CD4-positive, CD25-positive, alpha-beta regulatory T cell (primary cell): ENCODE measurements at places on chromosomes 12 and 14.

GRCh38 chr12:93622485-93622884 lies 50.0 kb downstream of the SOCS2 start:
- DNase-seq, result no peak

DNA sequence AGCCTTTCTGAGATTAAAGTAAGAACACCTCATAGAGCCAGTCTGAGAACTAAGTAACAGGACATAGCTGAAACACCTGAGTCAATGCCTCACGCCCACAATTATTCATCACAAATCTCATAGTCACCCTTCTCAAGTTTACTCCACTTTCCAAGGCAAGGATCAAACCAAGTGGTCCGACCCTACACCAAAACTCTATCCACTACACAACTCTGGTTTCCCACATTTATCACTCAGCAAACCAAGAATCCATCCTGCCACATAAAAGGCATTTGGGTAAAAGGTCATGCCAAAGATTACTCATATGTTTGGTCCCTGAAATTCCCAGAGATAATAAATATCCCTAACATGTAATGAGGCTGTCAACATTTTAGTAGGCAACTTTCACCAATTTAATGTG lies 144.1 kb downstream of the RPAP3 start:
- no peak for DNase-seq

DNA sequence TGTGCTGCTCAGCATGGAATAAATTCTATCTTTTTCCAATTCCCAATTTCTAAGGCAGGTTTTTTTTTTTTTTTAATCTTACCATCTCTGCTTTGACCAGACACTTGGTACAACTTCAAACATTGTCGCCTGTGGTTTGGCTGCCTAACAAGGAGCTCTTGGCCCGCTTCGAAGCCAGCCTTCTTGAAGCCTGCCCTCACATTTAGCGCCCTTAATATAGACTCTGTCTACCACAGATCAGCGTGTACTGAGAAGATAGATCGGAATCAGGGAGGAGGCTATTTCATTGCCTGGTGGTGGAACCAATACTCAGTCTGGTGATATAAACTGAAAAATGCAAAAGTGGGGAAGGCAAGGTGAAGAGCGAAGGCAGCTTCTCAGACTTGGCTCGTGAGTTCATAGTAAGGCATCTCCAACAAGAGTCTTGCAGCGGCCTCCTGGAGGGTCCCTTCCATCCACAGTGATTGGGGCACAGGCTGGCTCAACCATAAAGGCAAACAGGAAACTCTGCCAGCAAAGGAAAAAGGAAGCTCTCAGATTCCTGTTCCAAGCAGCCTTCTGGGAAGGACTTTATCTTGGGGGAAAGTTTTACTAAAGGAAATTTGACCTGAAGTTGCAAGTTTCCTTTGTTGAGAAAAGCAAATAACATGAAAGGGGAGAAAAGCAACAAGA lies 103.2 kb upstream of the BCL2L14 start:
- DNase-seq, result no peak

DNA sequence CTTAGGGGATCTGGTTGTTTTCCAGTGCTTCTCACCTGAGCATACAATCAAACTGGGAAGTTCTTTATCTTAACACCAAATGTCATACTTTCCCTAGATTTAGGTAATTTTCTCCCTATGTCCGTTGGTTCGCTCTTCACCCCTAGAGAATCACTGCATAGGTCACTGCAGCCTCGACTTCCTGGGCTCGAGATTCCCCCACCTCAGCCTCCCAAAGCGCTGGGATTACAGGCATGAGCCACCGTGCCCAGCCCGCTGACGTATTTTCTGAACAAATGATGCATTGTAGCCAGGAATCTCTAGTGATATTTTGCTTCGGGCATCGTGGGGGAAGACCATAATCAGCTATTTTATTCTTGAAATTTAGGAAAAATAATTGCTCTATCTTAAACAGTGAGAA lies 1.1 kb upstream of the RPL41 start:
- no peak for DNase-seq

GRCh38 chr14:105029402-105029801 lies 8.5 kb upstream of the CDCA4 start:
- no peak for DNase-seq

DNA sequence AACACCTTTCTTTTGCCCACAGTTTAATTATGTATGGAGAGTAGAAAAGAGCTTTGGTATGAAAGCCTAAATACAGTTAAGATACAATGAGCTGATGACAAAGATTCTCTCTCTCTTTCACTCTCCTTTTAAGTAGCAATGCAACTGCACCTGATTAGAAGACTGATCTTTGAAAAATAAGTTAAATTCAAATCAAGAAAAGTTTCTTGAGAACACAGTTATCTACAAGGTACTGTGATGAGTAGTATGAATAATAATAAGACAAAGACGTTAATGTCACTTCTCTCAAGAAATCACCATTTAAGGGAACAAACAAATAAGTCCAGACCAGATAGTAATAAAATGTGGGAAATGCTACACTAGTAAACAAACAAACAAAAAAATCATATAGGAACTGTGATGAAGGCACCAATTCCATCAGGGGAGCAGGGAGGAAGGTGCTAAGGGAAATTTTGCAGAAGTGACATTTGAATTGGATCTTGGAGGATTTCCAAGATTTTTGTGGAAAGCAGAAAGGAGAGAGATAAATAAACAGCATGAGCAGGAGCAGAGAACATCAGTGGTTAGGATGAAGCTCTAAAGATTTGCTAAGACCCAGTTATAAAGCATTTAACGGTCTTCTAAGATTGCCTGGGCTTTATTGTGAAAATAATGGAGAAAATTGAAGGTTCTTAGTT lies 65.2 kb upstream of the STK38L start:
- no peak for DNase-seq

DNA sequence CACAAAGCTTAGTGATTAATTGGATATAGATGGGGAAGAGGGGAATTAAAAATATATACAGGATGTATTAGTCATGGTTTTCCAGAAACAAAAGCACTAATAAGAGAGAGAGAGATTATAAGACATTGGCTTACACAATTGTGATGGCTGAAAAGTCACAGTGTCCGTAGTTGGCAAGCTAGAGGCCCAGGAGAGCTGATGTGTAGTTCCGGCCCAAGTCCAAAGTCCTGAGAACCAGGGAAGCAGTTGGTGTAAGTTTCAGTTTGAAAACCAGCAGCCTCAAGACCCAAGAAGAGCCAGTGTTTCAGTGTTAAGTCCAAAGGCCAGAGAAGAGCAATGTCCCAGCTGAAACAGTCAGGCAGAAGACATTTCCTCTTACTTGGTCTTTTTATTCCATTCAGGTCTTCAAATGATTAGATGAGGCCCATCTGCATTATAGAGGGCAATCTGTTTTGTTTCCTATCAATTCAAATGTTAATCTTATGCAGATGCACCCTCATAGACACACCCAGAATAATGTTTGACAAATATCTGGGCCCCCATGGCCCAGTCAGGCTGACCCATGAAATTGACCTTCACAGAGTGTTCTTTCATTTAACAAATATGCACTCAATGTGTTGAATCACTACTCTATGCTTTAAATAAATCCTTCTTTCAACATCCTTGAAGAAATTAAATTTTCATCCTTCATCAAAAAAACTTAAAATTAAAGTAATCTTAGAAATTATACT lies 67.2 kb upstream of the DIO2 start:
- DNase-seq, result no peak

DNA sequence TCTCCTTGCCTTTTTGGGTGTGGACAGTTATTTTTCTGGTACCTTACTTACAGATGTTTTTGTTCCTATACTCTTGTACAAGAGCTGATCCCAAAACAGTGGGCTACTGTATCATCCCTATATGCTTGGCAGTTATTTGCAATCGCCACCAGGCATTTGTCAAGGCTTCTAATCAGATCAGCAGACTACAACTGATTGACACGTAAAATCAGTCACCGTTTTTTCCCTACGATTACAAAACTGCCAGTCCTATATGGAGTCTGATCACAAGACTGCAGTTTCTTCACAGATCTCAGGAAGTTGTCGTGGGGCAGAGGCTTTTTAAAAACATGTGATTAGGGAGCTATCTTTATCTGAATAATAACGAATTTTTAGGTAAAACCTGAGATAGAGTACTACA lies 1.3 kb downstream of the LYSET start:
- no peak for DNase-seq

DNA sequence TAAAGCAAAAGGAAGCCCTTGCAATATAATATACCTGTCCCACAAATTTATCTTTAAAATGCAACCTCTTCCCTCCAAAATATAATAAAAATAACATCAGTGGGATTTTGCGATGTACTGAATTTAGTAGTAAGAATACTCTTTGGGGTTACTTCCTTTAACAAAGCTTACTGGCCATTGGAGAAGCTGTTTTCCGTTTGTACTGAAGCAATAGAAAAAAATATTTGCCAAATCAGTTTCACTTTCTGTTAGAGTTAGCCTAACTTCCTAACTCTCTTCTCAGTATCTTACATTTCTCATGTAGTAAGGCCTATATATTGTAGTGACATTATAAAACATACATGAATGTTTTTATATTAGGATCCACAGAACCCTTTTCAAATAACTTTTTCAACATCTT lies 3.7 kb downstream of the MAX start:
- DNase-seq, result no peak

DNA sequence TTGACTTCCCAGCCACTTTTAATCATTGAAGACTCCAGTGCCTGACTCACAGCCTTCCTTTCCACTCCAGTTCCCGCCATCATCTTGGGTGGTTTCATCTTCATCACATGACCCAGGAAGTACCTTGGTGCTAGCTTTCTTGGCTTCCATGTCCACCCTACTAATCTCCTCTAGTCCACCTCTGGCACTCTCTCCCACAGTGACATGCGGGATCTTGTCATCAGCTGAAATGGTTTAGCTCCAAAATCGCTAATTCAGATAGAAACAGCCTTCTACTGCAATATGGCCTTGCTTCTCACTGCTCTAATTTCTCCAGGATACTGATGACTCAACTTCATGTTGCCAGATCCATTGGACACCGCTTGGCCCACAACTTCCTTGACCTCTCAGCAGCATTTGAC lies 24.5 kb downstream of the WDR20 start:
- no peak for DNase-seq

- DNase-seq, result no peak
These were observed 40.9 kb downstream of the PTGER2 start for GRCh38 chr14:52355016-52355431.

GRCh38 chr12:46174919-46175318 lies 93.9 kb downstream of the SLC38A1 start:
- DNase-seq, result no peak

DNA sequence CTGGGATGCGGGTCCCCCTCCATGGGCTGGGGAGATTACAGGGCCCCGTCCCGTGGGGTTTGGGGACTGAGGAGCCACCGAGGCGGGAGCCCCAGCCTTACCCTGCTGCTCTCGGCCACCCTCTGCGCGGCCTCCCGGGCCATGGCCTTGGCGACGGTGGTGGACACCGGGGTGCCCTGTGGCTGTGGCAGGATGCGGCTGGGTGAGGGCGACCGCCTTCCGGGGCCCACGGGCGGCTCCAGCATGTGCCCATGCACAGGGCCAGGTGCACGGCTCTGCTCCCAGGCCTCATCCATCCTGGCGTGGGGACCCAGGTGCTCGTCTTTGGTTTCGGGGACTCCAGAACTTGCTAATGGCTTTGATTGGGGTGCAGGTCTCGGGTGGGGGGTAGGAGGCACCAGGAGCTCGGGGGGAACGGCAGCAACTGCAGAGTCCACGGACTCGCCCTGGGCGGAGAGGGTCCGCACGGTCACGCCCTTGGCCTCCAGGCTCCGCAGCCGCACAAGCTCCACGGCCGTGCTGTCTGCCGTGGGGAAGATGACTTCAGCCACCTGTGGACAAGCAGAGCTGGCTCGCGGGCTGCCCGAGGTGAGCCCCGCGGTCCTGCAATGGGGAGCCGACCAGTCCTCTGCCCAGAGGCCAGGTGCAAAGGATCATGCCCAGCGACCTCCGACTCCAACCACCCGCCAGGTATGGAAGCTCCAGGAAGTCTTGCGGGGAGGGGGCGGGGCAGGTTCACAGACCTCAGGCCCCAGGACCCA lies 99.2 kb downstream of the PIWIL1 start:
- no peak for DNase-seq

- DNase-seq, result no peak
These were observed 49.2 kb downstream of the DAD1 start for GRCh38 chr14:22539831-22540230.

- no peak for DNase-seq
These were observed 19.6 kb downstream of the VWF start for GRCh38 chr12:6104842-6105241.
